Astrocyte of the cerebellum (primary cell): ENCODE measurements at places on chromosomes 5 and 9.

DNA sequence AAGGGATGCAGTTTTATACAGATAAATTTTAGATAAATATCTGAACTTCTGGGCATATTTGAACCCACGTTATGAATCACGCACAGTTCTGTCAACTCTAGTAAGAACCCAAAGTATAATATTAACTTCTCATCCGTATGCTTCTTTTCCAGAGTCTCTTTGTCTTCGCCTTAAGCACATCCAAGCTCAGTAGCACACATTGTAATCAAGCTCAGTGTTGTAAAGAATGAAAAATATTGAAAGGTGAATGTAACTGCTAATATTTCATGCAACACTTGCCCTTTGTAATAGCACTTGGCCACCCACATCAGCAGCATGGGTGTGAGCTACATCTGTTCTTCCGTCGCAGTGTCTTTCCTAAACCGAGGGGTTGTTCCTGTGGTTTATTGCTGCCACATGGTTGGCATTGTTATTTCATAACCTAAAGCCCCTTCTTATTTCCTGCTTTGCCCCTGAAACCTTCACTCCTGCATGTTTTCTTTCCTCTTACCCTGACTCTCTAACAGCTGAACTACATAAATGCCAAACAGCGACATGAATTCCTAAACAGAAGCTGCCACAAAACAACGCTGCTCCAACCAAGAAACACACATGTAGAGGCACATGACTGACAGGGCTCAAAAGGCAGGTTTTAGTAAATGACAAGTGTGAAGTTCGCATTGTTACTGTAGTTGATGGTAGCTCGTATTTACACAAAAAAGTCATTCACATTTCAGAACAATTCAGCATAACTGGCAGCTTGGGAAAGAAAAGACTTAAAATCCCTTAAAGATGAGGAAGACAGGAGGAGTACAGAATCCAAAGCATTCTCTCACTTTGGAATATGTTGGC lies 190.1 kb upstream of the MEF2C start:
- no peak for DNase-seq

DNA sequence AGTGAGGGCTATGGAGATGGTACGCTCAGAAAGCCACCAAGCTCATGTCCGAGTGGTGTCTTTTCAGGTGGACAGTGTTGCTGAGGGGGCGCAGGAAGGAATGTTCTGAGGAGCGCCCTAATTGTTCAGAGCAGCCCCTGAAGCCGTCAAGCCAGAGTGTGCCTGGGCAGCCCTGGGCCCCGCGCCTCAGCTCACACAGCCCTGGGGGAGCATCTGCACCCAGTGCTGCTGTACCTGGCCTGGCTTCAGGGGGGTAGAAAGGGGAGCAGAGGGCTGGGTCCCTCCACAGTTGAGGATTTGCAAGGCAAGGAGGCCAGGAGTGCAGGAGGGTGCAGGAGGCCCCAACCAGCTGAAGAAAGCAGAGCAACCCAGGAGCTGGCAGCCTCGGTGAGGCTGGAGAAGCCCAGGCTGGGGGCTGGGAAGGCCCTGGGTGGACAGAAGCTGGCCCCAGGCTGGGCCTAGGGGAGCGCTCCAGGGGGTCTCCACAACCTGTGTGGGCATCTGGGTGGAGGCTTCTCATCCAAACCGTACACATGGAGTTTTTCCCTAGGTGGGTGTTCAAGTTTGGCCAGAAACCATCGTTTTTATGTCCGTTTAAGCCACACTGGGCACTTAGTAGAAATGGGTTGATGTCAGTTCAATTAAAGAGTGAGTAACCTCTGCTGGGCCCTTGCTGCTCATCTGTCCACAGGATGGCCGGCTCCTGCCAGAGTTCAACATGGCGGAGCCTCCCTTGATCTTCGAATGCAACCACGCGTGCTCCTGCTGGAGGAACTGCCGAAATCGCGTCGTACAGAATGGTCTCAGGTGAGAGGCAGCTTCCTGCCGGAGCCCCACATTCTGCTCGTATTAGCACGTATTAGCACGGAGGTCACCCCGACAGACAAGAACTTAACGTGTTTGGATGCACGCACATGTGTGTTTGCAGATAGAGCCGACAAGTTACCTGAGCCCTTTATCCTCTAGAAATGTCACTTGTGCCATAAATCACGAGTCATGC lies 62.0 kb upstream of the CACNA1B start:
- no peak for DNase-seq

DNA sequence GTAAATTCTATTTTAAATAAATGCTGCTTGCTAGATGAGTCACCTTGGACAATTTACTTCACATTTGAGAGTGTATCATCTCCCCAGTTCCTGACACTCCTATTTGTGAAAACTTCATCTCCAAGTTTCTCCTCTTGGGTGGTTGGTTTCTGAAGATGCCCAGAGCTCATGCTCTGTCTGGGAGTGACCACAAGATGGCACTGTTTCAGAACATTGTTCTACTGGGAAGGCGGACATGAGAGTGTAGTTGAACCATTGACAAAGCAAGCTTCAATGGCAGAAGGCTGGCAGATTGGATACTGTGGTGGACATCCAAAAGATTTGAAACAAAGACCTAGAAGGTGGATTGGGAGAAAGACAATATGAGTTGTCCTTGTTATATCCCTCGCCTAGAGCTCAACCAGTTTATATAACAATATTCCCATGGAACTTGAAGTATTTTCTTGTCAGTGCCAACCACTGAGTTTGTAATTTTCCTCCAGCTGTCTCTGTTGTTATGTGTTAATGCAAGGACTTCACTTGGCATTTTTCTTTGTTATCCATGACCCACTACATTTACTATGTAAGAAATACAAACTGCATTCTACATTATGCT lies 234.3 kb upstream of the ANKH start:
- DNase-seq, result peak; percentile 33

GRCh38 chr5:91125916-91126315 lies 257.2 kb downstream of the ARRDC3 start:
- DNase-seq, result peak; percentile 24

- no peak for DNase-seq
Observed at GRCh38 chr5:65356274-65356673, 125.4 kb downstream of the ADAMTS6 start.

DNA sequence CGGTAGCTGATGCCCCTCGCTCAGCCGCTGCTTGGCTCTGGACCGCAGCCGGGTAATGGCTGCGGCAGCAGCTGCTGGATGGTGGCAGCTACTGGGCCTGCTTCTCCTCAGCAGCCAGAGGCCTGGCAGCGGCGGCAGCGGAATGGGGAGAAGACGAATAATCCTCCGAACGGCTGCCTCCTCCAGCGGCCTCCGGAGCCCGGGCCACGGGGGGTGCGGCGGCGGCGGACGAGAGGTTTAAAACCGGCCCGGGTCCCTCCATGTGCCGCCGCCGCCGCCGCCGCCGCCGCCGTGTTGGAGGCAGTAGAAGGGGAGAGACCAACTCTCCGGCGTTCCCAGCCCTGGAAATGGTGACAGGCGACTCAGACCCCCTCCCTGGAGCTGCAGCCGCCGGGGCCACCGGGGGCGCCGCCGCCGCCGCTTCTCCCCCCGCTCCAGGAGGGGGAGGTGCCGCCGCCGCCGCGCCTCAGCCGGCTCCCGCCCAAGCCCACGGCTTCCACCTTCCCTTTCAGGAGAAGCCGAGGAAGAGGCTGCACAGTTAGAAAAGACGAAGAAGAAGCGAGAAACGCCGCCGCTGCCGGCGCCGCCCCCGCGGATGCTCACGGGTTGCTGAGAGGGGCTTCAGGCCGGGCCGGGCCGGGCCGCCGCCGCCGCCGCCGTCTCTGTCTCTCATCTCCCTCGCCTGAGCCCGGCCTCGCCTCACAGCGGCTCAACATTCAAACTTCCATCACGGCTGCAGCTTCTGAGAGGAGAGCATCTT lies 118.4 kb upstream of the PRSS3 start:
- no peak for DNase-seq

- DNase-seq, result no peak
Observed at GRCh38 chr5:56549096-56549886, 266.1 kb upstream of the MAP3K1 start.

- no peak for DNase-seq
Observed at GRCh38 chr5:68444833-68445232, 229.3 kb downstream of the PIK3R1 start.

GRCh38 chr5:107743373-107744000 lies 72.8 kb upstream of the EFNA5 start:
- no peak for DNase-seq

DNA sequence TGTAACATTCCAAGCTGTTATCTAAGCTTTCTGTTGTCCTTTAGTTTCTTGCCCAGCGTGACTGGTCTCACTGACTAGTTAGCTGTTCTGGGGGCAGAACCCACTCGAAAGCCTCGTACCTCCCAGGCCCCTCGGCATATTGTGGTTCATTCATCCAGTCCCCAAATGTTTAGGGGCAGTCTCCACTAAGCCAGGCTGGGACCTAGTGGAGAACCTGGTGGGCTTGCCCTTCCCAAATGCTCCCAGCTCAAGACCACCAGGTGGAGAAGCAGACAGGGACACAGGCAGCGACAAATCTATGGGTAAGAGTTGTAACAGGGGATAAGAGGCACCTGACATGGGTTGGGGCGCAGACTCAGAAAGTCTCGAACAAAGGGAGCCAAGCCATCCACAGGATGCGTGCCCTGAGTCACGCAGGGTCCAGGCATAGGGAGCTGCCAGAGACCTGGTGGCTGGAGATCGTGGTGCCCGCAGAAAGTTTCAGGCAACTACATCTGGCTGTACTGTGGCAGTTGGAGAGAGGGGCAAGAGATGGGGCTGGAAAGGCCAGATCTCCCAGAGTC lies 851 bp upstream of the EEIG1 start:
- no peak for DNase-seq

DNA sequence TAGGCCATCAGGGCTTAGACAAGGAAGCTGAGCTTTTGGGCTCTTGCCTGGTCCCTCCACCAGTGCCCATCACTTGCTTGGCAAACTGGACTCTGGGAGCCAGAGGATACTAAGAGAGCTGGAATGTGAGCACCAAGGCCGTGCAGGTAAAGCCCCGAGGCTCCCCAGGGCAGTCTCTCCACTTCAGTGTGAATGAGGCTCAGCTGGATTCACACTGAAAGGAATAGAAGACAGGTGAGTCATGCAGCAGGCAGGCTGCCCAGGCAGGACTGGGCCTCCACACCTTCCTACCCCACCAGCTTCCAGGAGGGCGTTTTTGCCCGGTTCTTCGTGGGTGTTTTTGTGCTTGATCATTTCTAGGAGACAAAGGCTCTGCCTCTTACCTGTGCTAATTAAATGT lies 7.3 kb upstream of the CTSV start:
- peak; percentile 5 for DNase-seq
